ENCODE measurements at places on chromosomes 7 and 10.
A peak's percentile ranks its signal among the peaks of the same experiment; 100 is the strongest.

DNA sequence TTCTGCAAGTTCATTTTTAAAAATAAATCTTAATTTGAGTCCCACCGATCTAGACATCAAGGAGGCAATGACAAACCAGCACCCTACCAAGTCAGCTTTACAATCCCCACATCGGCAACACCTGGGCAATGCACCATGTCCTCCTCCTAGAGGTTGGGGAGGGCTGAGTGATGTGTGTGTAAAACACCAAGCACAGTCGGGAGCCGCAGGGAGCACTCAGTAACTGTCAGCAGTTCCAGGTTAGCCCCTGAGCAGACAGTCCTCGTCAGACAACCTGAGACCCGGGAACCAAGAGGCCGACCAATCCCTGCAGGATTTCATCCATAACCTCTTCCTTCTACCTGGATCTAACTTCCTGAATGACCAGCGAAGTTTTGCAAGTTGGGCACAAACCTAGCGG lies 15.9 kb upstream of the C10orf120 start:
- no peak for DNase-seq

DNA sequence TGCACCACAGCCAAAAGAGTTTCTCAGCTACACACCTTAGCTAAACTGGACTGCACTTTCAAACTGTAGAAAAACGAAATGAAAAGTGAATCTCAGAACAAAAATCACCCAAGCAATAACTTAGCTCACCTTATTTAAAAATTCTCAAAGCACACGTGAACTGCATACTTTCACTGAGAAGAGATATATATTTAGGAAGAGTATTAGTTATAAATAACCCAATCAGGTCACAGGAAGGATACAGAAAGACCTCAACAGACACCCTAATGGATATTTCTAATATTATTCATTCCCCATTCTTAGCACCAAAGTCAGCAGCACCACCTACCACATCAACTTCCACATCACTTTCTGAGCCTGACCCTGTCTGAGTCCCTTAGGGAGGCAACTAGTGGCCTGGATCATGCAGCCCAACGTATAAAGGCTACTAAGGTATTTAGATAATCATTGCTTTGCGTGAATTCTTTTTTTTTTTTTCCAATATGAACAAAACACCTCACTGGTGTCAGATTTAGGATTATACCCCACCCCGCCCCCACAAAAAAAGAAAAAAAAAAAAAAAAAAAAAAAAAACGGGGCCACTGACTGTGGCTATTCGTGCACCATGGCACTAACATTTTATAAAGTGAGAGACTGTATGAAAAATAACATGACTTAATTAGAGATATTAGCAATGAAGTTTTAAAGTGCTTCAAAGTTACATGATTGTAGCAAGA lies 2.6 kb downstream of the ABI1 start:
- no peak for DNase-seq

GRCh38 chr10:3749600-3749999 lies 35.4 kb downstream of the KLF6 start:
- no peak for DNase-seq

GRCh38 chr7:128408709-128409595 lies 830 bp downstream of the IMPDH1 start:
- no peak for DNase-seq

GRCh38 chr7:29458933-29459332 lies 104.7 kb upstream of the PRR15 start:
- DNase-seq, result no peak

DNA sequence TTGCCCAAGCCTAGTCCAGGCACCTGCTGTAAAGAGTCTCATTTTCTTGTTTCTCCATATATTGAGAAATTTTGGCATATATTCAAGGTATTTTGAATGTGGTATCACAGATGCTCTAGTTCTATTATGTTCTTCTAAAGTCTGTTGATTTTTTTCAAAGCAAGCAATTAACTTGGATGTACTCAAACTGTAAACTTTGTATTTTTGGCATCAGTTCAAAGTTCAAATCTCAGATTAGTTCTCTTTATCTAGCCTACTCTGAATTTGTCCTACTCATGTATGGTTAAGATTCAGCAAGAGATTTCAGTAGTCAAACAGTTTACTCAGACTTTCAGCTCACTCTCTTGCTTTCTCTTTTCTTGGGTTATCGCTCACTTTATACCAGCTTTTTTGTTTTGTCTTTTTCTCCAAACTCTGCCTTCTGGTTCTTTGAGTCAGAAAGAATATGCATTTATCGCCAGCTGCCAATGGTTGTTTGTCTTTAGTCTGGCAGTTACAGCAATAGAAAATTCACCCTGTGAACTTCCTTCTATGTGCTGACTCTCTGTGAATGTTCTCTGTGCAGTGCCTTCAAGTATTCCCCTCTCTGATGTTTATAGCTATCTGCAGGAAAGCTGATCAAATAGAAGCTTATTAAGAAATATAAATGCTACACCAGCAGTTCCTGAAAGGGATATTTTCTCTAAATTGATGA lies 56.0 kb downstream of the ANKRD7 start:
- DNase-seq, result no peak

DNA sequence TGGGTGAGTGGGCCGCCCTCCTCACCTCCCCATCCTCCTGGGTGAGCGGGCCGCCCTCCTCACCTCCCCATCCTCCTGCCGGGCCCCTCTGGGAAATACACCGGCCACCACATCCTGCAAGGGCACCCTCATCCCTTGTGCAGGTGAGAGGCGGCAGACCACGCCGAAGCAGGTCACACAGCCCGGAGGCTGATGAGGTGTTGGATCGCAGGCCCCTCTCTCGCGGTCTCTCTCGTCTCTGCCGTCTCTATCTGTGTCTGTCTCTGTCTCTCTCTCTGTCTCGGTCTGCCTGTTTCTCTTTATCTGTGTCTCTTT lies 30.8 kb upstream of the FOXL3 start:
- no peak for DNase-seq

DNA sequence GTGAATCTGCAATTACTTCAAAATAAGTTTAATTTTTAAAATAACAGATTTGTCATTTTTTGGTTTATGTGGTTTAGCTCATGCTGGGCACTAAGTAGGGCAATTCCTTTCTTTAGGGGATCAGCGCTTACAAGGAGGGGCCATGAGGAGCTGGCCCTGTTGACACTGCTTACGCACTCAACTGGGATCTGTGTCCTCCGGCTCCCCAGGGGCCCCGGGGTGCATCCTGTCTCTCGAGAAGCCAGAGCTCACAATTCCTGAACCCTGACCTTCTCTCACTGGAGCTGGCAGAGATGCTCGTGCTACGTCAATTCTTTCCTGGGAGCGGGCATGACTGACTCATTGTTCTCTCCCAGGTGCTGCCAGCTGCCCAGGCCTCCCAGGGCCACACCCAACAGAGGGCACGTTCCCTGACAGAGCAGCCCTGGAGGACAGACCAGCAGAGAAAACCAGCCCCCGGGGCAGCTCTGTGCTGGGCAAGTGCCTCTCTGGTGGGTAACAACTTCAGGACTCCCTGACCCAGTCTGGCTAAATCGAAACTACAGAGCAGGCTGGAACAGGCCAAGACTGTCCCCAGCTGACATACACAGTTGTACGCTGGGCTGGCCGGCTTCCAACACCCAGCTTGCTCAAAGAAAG lies 36.8 kb downstream of the CTBP2 start:
- DNase-seq, result peak; percentile 94

DNA sequence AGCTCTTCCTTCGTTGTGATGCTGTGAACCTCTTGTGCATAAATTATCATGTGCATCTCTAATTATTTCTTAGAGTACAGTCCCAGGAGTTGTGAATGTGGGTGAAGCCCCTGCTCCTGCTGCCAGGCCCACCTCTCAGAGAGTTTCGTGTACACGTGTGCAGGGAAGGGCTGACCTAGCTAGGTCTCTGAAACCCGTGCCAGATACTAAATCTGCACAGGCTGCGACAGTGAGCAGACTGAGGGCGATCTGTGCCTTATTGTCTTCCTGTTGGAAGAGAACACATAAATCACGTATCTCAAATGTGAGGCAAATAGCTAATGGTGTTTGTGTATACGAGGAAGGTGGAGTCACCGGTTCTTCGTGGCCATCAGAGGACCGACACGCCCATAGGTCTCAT lies 71.8 kb upstream of the DNAJB6 start:
- no peak for DNase-seq

DNA sequence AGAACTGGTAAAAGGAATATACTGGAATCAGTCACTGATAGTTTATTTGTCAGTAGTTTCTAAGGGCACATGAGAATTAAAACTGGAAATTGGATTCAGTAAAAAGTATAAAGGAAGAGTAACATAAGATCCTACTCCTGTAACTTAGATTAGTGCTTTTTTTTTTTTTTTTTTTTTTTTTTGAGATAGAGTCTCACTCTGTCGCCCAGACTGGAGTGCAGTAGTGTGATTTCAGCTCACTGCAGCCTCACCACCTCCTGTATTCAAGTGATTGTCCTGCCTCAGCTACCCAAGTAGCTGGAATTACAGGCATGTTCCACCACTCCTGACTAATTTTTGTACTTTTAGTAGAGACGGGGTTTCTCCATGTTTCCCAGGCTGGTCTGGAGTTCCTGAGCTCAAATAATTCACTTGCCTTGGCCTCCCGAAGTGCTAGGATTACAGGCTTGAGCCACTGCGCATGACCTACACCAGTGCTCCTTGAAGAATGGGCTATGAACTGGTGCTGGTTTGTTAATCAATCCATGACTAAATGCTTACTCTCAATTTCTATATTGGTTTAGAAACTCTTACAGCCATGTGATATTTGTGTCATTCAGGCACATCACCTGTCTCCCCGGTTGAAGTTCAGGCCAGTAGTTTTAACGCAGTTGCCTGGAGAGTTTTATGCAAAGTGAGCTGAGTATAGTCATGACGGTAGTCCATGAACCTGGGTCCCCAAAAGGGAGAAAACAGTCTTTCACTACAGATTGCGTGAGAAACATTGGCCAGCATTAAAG lies 65.0 kb downstream of the ZEB1 start:
- no peak for DNase-seq

DNA sequence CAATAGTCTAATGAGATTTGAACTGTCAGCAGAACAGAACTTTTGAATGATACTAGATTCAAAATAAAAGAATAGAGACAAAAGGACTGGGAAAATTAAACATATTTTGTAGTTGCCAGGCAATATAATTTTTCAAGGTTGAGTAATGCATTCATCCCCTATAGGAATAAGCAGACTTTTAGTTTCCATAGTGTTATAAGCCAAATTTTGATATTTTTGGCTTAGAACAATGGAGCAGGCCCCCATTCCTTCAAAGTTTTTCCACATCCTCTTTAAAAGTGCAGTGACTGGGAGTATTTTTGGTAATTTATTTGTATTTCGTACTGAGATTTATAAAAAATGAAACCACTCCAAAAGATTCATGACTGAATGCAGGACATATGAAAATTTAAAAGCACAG lies 24.0 kb downstream of the MEOX2 start:
- no peak for DNase-seq

- peak; percentile 87 for DNase-seq
Observed at GRCh38 chr10:21293518-21294356, 231.7 kb downstream of the SKIDA1 start.

Data from SW480 (cell line).